ENCODE measurements at places on chromosomes 3 and 15.

- DNase-seq, result peak; percentile 44
These were observed 28.8 kb downstream of the PSTPIP1 start for GRCh38 chr15:77023576-77024272.

- no peak for DNase-seq
These were observed 1072.7 kb downstream of the EPHA3 start for GRCh38 chr3:90180096-90180495.

GRCh38 chr3:70823622-70824021 lies 511.2 kb upstream of the MDFIC2 start:
- no peak for DNase-seq

DNA sequence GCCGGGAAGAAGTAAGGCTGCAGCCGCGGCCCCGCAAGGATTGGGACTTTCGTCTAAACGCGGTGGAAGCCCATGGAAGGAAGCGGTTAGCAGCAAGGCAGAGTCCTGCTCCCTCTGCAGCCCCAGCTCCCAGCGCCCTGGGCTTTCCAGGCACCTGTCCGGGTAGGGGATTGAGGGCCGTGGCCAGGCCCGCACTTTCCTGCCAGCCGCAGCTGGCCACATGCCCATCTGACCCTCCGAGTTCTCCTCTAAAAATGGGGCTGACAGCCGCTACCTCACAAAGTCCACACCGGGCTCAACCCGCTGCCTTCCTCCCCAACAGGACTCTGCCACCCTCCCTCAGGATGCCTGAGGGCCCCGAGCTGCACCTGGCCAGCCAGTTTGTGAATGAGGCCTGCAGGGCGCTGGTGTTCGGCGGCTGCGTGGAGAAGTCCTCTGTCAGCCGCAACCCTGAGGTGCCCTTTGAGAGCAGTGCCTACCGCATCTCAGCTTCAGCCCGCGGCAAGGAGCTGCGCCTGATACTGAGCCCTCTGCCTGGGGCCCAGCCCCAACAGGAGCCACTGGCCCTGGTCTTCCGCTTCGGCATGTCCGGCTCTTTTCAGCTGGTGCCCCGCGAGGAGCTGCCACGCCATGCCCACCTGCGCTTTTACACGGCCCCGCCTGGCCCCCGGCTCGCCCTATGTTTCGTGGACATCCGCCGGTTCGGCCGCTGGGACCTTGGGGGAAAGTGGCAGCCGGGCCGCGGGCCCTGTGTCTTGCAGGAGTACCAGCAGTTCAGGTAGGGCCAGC lies 1.9 kb downstream of the NEIL1 start:
- no peak for DNase-seq

DNA sequence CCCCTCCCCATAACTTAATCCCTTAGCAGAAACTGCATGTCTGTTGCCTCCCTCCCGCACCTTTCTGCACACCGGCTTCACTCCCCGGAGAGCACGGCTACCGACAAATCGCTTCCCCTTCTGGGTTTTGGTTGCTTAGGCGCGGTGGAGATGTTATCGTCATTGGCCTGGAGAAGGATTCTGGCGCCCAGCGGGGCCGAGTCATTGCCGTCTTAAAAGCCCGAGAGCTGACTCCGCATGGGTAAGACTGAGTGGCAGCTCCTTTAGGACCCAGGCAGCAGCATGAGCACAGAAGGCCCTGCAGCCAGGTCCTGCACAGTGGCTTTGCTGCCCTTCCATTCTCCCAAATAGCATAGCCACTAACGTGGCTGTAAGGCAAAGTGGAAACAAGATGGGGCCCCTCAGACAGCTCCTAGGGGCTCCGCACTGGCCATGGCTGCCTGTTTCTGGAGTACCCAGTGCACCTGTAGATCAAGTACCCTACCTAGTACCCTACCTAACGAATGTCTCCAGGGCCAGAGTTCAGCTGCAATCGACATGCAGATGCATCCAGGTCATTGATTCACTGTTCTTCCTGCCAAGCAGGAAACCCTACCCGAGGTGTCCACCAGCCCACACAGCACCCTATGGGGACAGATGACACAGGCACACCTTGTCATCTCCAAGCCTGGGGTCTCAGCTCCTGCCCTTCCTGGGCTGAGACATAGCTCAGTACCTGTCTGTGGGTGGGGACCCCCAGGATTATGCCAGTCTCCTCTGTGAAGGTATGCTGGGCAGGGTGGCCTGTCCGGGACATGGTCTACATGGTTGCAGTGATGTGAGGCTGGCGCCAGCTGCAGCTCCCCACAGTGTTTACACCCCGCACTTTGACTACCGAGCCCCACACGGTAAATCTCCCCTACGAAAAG lies 147.6 kb downstream of the LRRK1 start:
- no peak for DNase-seq

GRCh38 chr3:12954891-12955650 lies 113.7 kb upstream of the RPL32 start:
- DNase-seq, result peak; percentile 79

DNA sequence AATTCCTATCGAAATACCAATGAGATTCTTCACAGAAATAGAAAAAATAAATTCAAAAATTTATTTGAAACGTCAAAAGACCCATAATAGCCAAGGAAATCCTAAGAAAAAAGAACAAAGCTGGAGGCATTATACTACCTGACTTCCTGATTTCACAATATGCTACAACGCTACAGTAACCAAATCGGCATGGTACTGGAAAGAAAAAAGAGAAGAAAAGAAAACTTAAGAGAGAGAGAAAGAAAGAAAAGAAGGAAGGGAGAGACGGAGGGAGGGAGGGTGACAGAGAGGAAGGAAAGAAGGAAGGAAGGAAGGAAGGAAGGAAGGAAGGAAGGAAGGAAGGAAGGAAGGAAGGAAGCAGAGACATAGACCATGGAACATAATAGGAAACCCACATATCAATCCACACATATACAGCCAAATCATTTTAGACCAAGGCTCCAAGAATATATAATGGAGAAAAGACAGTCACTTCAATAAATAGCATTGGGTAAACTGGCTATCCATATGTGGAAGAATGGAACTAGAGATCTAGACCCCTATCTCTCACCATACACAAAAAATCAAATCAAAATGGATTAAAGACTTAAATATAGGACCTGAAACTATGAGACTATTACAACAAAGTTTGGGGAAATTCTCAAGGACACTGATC lies 118.6 kb upstream of the CNTN4 start:
- DNase-seq, result no peak

GRCh38 chr15:60394689-60395097 lies 3.1 kb downstream of the ANXA2 start:
- DNase-seq, result no peak

DNA sequence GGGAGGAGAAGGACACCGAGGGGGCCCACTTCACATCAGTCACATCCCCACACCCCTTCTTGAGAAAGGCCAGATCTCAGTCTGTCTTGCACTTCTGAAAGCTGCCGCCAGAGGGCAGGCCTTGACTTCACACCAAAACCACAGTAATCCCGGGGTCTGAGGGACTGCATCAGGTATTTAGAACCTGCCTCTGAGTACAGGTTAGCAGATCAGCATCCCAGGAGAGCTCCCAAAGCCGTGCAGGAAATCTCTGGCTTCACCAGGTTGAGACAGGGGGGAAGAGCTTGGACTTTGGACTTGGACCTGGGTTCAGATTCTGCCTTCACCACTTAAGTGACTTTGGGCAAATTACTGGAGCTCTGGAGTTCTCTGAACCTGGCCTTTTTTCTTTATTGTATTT lies 50.3 kb downstream of the LHFPL4 start:
- no peak for DNase-seq

DNA sequence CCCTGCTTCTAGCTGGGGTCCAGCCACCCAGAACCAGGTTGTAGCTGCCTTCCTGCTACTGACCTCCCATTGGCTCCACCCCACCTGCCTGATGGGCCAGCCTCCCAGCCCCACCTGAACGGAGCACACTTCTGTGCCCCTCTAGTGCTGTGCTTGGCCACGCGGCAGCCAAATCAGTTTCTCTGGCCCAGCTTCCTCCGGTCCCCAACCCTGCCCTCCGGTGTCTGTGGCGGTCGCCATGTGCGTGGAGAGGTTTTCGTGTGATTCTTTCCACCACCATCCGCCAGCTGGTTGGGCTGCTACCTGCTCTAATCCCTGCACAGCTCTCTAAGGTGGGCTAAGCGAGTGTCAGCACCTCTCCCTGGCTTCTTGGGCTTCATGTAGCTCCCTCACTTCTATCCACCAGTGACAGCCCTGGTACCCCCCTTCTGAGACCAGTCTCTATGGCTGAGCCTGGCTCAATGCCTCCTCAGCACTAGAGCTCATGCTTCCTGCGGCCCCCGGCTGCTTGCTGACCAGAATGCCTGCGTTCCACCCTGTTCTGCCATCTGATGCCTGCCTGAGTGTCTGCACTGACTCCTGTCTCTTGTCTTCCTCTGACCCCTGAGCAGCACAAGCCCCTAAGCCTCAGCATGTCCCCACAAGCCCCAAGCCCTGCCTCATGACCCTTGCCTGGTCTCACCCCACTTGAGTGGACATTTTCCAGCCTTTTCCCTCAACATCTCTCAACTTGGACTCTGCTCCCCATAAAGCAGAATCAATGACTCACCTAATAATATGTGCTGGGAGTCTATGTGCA lies 23.2 kb upstream of the MAGEF1 start:
- DNase-seq, result peak; percentile 36

GRCh38 chr15:85318048-85318731 lies 62.2 kb upstream of the AKAP13 start:
- DNase-seq, result no peak

- no peak for DNase-seq
These were observed 564 bp upstream of the GRM7 start for GRCh38 chr3:6860149-6860953.

DNA sequence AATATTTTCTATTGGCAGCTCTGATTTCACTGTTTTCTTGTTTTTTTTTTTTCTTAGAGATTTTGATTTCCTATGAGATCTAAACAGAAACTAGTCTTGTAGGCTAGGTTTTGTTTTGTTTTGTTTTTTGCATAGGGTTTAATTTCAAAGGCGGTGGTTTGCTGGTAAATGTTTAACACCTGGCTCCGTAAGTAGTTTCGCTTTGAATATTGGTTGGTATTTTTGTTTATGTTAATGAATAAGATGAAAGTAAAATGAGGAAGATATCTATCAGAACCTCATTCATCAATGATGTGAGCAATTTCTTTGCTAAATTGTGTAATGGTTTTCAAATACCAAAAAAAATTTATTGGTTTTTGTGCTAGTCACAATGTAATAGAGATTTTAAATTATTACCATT lies 39.7 kb upstream of the TM4SF1 start:
- no peak for DNase-seq

DNA sequence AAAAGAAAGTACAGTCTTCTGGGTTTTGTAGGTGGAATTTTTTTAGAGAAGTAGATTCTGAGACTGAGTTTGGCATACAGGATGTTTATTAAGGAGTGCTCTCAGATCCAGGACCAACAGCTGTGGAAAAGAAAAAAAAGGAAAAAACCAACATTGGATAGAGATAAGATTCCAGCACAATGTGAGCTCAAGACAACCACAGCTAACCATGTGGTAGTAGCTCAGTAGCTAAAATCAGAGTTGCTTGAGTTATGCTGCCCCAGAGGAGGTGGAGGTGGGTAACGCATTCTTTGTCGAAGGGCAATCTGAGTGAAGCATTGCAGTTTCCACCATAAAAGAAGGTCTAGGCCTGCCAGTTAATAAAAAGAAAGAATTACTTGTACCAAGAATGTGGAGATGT lies 904.3 kb downstream of the NSUN3 start:
- no peak for DNase-seq

DNA sequence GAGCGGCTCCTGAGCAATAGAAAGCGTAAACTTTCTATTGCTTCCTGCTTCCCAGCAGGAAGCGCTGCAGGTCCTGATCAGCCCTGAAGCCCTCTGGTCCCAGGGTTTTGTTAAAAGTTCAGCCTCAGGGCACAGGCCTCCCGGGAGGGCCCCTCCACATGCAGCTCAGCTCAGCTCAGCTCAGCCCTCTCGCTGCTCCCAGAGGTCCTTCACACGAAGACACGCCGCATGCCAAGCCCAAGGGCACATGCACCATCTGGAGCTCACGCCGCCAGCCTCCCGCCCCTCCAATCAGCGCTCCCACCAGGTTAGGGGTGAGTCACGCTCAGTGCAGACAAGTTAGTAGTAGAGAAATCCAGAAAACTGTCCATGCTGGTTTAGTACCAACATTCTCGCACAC lies 12.7 kb downstream of the TKT start:
- DNase-seq, result no peak

DNA sequence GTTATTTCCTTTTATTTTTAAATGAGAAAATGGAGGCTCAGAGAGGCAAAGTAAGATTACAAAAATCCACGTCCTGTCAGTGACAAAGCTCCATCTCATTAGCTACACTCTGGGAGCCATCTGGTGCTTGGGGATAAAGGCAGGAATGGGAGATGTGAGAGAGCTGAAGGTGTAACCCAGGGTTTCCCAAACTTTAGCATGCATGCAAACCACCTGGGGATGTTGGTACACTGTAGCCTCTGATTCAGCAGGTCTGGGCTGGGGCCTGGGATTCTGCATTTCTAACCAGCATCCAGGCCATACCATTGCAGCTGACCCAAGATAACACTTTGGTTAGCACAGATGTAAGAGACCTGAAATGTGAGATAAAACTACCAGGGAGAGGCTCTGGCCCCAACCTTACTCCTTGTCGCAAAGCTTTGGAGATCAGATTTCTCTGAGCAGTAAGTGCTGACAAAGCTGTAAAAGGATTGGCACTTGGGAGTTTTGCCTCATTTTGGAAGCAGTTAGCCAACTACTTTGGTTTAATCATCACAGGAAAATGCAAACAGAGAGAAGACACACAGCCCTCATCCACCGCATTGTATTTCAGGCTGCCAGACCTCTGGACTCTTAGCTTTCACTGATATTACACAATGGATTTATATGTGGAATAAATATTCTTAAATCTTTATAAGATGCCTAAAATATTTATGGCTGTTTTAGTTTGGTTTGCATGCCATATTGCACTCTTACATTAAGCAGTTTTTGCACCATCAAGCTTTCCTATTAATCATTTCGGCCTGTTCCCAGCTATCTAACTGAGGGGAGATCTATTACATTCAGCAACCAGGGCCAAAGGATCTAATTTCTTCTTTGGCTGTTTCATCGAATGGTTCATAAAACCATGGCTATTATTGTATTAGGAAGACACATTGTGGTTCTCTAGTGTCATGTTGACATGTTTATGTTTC lies 263.0 kb downstream of the EBLN2 start:
- DNase-seq, result no peak

GRCh38 chr15:84400017-84400740 lies 164.6 kb downstream of the GOLGA6L4 start:
- no peak for DNase-seq

DNA sequence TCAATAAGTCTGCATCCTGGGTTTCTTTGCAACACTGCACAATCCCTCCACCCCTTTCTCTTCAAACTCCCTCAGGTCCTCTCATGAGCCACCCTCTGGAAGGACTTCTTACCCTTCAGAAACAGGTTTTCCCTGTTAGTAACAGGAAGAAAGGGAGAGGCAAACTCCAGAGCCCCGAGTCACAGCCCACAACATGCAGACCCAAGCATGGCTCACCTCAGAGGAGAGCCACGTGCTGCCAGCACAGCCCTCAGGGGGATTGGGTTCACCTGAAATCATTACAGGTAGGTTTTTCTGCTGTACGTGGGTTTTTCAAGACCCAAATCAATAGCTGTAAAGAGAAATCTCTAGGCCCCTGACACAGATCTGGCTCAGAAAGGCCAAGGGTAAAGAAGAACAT lies 359.7 kb upstream of the ATP10A start:
- no peak for DNase-seq

GRCh38 chr3:73592154-73593144 lies 32.3 kb downstream of the PDZRN3 start:
- no peak for DNase-seq

Measured in right lobe of liver (tissue), 6 donors.